HFF-Myc (cell line): ENCODE measurements at places on chromosomes 3 and 15.

GRCh38 chr3:102079809-102080197 is 230.5 kb downstream of the NFKBIZ start:
- no peak for DNase-seq

DNA sequence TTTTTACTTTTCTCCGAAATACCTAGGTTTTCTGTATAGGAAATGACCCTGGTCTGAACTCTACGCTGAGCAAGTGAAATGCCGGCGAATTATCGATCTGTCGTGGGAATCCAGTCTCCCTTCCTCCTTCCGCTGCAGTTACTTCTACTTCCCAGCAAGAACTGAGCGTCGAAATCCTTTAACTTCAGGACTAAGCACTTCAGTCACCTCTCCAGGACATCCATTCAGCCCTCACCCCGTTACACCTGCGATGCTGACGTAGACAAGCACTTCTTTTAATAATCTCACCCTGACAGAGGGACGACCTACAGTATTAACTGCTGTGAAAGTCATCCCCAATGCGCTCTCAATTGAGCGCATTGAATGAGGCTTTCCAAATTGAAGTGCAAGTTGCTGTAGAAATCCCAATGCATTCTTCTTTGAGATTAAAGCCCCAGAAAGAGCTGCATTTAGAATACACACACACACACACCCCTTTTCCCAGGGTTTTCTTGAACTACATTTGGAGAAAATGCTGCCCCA is 1.3 kb downstream of the TOP2B start:
- no peak for DNase-seq

DNA sequence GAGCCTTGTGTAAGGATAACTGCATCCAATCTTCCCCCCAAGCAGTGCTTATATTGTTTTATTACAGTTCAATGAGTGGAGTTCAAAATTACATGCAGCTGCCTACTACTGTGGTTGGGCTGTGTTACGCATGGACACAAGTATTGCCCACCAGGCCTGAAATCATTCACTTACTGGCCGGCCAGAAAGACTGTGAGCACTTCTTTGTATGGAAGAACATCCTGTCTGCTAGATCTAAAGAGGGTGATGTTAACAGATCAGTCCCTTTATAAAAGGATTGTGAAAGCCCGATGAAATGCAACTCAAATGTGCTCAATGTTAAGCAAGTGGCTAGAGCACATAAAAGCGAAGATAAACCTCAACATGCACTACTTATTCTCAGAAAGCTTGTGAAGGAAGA is 132.5 kb downstream of the FOXP1 start:
- no peak for DNase-seq

GRCh38 chr3:6679510-6679909 is 181.4 kb upstream of the GRM7 start:
- no peak for DNase-seq

- peak; percentile 97 for DNase-seq
These were observed 43.6 kb upstream of the CTSH start for GRCh38 chr15:78988361-78988911.

- DNase-seq = no peak
These were observed 41.4 kb downstream of the VGLL4 start for GRCh38 chr3:11602239-11602840.

GRCh38 chr3:62143843-62144450 is 229.4 kb downstream of the FEZF2 start:
- DNase-seq = no peak

DNA sequence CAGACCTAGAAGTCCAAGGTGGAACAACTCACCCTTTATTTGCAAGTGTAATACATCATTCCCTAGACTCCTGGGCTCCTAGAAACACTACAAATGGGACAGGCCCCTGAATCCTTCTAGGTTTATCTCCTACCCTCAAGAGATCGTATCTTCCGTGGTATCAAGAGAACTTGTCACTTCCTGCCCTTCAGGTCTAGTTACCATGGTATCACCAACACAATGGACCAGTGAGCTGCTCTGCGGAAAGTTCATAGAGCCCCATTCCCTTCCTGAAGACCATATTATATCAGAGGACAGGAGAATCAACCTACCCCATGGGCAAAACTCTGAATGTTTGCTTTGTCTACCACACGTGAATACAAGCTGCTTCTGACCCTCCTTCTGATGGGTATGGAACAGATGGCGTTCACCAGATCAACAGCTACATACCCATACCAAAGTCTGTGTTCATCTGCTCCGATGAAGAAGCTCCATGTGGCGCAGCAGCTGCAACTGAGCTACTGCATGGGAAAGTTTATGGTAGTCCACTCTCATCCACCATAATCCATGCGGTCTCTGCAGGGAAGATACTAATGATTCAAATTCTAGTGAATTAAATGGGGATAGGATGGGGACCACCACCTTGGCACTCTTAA is 84.6 kb upstream of the KLF13 start:
- DNase-seq = no peak

- DNase-seq = no peak
These were observed 13.7 kb upstream of the ANP32A start for GRCh38 chr15:68834346-68834745.

DNA sequence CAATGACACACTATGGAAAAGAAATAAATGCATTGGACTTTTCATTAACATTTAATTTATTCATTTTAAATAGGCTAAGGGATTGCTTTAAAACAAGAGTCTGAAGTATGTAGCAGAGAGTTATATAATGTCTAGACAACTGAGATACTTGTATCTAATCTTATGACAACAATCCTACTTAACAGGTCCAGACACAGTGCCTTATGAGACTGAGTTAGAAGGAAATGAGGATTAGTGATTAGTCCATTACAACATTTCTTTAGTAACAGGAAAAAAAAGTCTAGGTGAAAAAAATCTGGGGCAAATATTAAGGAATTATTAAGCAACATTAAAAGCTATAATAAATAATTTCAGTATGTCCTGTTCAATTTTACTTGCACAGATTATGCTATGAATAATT is 140.6 kb downstream of the MEIS2 start:
- DNase-seq = no peak

GRCh38 chr15:87193481-87193880 is 1063.1 kb downstream of the NTRK3 start:
- DNase-seq = no peak

GRCh38 chr3:144032531-144033239 is 61.1 kb downstream of the DIPK2A start:
- no peak for DNase-seq

GRCh38 chr15:35669432-35670045 is 123.6 kb upstream of the DPH6 start:
- no peak for DNase-seq

- no peak for DNase-seq
These were observed 122.8 kb downstream of the CACNA1D start for GRCh38 chr3:53616971-53617892.

DNA sequence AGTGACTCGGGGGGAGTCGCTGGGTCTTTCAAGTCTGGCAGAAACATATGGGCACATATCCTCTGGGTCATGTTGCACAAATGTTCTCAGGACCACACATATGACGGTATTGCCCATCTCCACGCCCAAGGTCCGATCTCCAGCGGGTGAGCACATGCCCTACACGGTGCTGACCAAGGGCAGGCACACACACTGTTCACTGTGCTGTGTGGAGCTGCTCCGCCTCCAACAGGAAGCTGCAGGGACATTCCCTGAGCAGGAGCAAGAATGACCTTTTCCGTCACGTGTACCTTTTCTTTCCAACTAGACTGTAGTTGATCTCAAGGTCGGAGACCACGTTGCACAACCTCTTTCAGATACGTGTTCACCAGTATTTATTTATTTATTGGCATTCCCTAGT is 41.7 kb upstream of the B3GNT5 start:
- DNase-seq = no peak
